ENCODE measurements at places on chromosomes 16 and 17.

DNA sequence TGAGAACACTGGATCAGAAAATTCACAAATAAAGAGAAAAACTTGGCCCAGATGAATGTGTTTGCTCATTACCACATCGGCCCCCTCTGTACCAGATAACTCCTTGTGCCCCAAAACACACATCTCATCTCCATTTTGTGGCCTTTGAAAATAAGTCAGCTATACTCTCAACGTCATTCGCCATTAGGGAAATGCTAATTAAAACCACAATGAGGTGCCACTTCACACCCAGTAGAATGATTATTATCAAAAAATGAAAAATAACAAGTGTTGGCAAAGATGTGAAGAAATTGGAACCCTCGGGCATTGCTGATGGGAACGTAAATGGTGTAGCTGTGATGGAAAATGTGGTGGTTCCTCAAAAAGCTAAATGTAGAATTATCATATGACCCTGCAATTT is 34.6 kb upstream of the AKTIP start:
- no peak for DNase-seq

GRCh38 chr17:8221663-8222379 is 11.4 kb upstream of the AURKB start:
- DNase-seq: peak; percentile 79

DNA sequence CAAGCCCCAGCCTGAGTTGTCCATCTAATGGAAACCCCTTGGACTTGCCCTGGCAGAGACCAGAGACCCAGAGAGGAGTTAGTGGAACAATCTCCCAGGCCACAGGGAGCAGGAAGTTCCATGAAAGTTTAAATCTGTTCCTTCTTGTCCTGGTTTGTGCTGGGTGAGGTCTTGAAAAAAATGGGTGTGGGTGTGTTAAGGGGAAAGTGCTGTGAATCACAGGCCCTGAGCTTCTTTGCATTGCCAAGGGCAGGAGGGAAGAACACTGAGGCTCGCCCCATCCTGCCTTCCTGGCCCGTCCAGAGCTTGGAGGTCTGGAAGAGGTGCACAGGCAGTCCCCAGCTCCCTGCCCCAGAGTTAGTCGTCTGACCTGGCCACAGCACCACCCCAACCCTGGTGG is 2.3 kb downstream of the ADORA2B start:
- no peak for DNase-seq

- DNase-seq: peak; percentile 47
Observed at GRCh38 chr17:78817123-78817522, 23.5 kb downstream of the USP36 start.

GRCh38 chr17:8898636-8899035 is 31.2 kb upstream of the PIK3R6 start:
- DNase-seq: no peak

GRCh38 chr17:7323731-7324437 is 5.3 kb downstream of the NEURL4 start:
- no peak for DNase-seq

DNA sequence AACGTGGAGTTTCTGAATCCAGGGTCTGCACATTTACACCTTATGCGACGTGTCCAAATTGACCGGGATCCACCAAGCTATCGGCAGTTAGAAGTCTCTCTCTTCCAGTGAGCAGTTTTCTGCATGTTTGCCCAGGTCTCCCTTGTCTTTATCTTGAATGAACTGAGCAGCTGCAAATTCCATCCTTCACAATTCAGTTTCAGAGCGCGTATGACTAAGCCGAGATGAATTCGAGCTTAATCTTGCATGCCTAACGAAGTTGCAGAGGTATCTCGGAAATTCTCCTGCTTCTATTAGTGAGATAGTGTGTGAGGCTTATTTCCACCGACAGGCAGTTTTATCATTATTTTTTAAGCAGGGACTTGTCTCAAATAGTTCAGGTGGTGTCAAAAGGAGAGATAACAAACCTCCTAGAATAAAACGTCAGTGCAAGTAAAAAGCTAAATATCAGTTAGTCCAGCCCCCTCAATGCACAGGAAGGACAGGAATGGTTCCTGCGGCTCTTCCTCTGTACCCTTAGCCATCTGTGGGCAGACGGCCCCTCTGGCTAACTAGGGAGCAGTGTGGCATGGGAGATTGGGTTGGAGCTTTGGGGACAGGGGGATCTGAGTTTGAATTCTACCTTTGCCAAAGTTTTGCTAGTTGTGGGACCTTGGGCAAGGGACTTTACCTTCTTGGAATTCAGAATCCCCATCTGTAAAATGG is 93.0 kb upstream of the GPR139 start:
- DNase-seq: no peak

GRCh38 chr16:49563666-49564065 is 190.1 kb downstream of the C16orf78 start:
- DNase-seq: no peak

- DNase-seq: no peak
Observed at GRCh38 chr16:84132527-84133285, 12.3 kb downstream of the HSDL1 start.

DNA sequence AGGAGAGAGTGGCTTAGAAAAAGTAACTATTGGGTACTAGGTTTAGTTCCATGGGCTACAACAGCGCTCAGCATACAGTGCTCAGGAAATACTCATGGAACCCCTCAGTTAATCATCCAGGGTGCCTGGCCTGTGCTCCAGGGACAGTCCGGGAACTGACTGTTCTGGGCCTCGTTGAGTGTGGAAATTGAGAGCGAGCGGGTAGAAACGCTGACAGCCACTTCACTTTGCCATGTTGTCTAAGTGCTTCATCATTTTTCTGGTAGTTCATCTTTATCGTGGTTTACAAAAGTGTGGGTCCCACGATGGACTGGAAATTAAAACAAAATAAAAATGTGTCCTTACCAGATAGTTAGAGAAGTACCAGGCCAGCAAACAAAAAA is 31.6 kb upstream of the DNAH17 start:
- no peak for DNase-seq

DNA sequence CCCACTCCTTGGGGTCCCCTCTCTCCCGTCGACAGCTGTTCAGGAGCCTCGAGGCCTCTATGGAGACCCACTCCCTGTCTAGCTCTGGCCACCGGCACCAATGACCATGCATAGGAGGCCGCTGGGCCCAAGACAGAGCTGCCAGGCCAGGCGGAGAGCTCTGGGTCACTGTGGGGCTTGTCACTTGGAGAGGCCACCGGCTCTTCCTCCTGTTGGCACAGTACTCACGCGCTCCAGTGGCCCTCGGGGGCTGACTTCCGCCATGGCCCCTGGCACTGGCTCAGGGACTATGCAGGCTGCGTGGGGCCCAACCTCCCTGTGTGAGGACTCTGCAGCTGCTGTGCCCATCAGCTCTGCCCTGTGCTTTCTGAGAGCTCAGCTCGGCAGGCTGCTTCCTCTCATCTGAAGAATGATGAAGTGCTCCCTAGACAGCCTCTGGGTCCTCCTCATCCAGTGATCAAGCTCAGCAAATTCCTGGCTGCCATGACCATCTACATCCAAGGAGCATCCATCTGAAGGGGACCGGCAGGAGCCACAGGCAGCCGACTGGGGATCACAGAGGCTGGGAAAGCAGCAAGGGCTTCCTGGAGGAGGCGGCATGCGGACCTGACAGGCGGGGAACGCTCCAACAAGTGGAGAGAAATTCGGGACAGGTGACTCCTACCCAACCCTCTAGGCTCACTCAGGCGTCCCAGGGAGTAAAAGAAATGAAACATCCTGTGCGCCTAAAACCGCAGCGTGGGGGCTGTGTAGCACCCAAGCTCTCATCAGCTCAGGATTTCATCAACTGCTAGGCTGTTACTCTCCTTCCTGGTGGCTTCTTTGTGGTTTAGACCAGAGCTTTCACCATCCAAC is 16.8 kb downstream of the GALNS start:
- DNase-seq: no peak

GRCh38 chr17:4539025-4539424 is 16.2 kb downstream of the MYBBP1A start:
- no peak for DNase-seq

DNA sequence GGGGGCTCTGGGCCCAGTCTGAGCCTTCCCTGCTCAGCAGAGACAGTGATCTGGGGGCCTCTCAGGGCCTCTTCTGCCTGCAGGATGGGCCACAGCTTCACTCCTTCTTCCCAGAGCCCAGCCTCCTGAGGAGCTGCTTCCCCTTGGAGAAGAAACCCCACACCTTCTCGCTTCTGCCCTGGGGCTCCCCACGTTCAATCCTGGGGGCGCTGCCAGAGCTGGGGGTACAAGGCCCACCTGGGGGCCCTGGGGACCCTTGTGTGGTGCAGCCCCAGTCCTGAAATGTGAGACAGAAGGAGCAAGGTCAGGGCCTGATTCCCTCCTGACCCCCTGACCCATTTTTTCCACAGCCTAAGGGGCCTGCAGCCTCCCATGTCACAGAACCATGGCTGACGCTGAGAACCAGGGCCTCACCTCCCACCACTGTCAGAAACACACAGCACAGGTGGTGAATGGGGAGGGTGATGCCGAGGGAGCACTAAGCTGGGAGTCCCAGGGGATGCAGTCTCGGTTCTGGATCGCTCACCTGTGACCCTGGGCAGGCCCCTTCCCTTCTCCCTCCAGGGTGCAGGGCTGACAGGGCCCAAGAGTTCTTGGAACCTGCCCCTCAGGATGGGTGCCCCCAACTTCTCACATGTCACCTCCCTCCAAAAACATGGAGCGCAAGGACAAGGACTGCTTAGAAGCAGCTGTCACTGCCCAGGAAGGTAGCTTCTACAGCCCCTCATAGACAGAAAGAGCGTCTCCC is 21.6 kb upstream of the MPO start:
- no peak for DNase-seq

GRCh38 chr17:63436523-63437110 is 9.5 kb downstream of the CYB561 start:
- DNase-seq: no peak

GRCh38 chr17:80901319-80901718 is 90.3 kb upstream of the CHMP6 start:
- no peak for DNase-seq

- DNase-seq: no peak
Observed at GRCh38 chr16:84306564-84306963, 11.9 kb downstream of the WFDC1 start.

- DNase-seq: no peak
Observed at GRCh38 chr17:80995131-80995530, 3.5 kb downstream of the CHMP6 start.

- no peak for DNase-seq
Observed at GRCh38 chr16:51540259-51540658, 389.2 kb upstream of the SALL1 start.

- no peak for DNase-seq
Observed at GRCh38 chr17:4198995-4199394, 56.0 kb downstream of the CYB5D2 start.

DNA sequence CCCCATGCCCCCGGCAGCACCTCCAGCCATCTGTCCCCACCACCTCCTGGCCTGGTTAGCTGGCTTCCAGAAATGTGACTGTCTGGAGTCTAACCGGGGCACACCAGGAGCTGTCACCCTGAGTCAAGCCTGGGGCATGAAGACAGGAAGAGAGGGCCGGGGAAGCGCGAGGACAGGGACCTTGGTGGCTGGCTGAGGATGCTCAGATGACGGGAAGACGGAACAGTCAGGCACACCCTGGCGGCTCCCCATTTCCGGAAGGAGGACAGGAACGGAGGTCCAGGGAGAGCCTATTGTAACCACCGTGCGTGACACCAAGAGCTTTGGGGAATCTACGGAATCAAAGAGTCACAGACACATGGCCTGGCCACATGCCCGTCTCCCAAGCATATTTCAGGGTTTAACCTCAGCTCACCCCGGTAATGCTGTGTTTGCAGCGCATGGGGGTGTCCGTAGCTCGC is 51.7 kb downstream of the SDK2 start:
- no peak for DNase-seq

- DNase-seq: no peak
Observed at GRCh38 chr17:77649717-77650211, 308.7 kb upstream of the TNRC6C start.

DNA sequence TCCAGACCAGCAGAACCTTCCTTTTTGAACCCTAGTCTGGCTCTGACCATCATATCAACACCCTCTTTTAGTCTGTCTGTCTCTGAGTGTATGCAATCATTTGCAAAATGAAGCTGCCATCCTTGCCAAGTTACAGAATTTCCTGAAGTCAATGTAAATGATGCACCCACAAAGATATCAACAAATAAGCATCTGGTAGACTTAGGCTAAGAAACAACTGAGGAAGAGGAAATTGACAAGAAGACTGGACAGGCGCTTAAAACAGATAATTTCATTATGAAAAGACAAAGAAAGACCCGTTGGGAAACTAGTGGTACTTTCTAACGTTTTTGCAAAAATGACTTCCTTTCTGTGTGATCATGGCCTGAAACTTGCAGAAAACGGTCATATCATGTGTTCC is 24.7 kb upstream of the CIITA start:
- DNase-seq: no peak

- DNase-seq: no peak
Observed at GRCh38 chr16:12646098-12646489, 157.6 kb downstream of the CPPED1 start.

GRCh38 chr16:4390266-4391260 is 18.9 kb downstream of the VASN start:
- DNase-seq: no peak

GRCh38 chr16:82651921-82652601 is 25.3 kb downstream of the CDH13 start:
- no peak for DNase-seq

GRCh38 chr17:37322826-37323561 is 52.8 kb upstream of the C17orf78 start:
- DNase-seq: no peak

DNA sequence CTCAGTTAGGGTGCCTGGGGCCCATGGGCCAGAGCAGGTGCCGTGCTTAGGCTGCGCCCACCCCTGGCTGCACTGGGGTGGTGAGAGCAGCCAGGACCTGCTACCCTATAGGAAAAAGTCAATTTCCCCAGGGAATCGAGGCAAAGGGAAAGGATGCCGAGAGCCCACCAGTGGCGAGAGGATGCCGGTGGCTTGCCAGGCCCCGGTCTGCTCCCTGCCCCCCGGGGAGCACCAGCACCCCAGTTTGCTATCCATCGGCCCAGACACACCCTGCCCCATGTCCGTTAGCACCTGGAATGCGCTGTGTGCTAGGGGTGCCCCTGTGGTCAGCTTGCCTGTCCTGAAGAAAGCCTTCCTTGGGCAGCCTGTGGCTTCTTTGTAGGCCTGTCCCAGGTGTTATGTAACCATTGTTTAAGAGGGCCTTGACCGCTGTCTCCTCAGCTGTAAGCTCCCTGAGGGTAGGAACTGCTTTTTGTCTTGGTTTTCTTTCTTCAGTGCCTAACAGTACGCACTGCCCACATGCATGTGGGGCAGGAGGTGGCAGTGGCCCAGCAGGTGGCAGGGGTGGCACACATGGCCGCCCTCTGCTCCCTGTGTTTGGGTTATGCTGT is 40.8 kb downstream of the NT5M start:
- DNase-seq: no peak

- DNase-seq: no peak
Observed at GRCh38 chr17:73802871-73803270, 158.6 kb upstream of the SDK2 start.

DNA sequence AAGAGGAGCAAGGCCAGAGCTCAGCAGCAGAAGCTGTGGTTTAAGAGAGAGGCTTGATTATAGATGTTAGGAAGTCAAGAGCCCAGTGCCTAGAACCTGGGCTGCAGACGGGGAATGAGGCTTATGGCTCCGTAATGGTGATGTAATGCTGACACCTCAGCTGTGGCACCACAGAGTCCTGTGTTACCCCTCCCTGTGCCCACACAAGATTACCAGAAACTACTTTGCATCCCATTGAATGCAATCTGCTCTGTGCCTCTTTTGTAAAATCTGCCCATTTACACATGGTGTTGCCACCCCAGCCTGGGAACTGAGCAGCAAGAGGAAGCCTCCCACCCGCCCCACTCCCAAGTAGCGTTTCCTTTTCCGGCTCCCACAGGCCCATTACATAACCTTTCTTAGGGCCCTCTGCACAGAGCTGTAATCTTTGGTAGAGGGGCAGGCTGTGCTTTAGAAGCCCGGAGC is 57.0 kb downstream of the PITPNC1 start:
- no peak for DNase-seq

Data from activated CD8-positive, alpha-beta memory T cell treated with anti-CD3 and anti-CD28 coated beads for 4 hours (primary cell).